Activated T-helper 1 cell treated with anti-CD3 and anti-CD28 coated beads, Interleukin-12 subunit alpha, Interleukin-12 subunit beta, Interleukin-2, Interleukin-4 antibody, amounts not matched to agents 30 ng/mL and 10 ng/mL and 1 ng/mL, durations not matched to agents 14 hours and 24 hours and 36 hours (primary cell): ENCODE measurements at places on chromosomes 16 and 17.

- DNase-seq, result no peak
These were observed 1.8 kb downstream of the CNTNAP4 start for GRCh38 chr16:76278980-76279379.

GRCh38 chr16:14013571-14014283, 57.4 kb upstream of the MRTFB start:
- no peak for DNase-seq

DNA sequence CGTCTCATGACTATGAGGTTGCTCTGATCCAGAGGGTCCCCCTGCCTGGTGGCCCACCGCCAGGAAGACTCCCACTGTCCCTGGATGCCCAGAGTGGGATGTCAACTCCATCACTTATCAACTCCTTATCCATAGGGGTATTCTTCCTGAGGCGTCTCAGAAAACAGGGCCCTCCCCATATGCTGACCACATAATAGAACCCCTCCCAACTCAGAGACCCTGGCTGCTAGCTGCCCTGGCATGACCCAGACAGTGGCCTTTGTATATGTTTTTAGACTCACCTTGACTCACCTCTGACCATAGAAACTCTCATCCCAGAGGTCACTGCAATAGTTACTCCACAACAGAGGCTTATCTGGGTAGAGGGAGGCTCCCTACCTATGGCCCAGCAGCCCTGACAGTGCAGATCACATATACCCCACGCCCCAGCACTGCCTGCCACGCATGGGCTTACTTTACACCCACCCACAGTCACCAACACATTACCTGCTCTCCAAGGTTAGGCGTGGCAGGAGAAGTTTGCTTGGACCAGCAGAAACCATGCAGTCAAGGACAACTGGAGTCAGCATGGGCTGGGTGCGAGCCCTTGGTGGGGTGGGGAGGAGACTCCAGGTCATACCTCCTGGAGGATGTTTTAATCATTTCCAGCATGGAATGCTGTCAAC, 2.3 kb upstream of the G6PC1 start:
- DNase-seq, result no peak

DNA sequence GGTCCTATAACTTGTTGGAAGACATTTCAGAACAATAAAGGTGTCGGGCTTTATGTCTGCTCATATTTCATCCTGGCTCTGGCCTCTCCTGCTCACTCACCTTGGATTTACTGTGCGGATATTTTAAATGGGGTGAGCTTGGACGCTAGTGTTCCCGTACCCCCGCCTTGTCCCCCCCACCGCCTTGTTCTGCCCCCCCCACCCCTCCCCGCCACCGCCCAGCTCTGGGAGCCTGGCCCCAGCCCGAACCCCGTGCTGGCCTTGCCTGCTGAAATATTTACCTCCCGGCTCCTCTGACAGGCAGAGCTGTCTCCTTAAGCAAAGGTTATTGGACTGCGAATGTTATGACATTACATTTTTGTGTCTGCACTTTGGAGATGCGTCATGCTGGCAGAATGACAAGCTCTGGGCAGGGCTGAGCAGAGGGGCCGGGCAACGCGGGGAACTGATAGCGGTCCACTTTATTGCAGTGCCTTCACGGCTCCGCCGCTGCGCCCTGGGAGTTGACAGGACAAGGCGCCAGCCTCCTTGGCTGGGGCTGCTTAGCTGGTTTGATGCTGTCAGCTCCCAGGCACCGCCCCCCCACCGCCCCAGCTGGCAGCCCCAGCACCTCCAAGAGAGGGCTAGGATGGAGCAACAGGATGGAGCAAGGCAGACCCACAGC, 222.5 kb upstream of the GSE1 start:
- no peak for DNase-seq

- no peak for DNase-seq
These were observed 147.3 kb downstream of the CCDC182 start for GRCh38 chr17:57597531-57598453.

DNA sequence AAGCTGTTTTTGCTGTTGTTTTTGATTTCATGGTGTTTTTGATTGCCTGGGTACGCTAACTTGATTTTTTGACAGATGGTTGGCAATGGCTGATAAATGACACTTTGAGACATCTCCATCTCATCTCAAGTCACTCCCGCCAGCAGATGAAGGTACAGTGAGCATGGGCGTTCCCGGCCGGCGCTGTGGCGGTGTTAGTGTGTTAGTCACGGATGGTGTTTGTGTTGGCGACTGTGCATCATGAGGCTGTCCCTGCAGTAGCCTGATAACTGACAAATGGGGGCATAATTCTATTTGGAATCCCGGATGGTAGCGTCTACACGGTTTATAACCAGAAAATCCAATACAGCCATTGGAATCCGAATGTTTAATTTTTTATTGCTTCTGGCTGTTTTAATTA, 81.6 kb upstream of the ZNF750 start:
- no peak for DNase-seq

DNA sequence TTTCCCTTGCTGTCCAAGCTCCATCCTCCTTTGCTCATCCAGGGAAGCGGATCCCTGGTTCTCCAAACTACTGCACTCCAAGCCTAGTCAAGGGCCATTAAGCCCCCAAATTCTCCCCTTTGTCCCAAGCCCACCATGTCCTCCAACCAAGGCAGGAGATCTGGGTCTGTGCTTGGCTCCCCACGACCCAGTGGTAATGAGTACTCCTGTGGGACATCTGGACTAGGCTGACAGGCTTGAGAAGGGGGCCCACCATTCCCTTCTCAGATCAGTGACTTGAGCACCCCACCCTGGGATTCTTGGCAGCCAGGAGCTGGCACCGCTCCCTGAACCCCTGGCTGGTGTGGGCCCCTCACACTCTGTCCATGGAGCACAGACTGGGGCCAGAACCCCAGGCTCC, 17.1 kb downstream of the OSBPL7 start:
- DNase-seq, result no peak

GRCh38 chr16:62408760-62409159, 372.5 kb upstream of the CDH8 start:
- DNase-seq, result no peak

DNA sequence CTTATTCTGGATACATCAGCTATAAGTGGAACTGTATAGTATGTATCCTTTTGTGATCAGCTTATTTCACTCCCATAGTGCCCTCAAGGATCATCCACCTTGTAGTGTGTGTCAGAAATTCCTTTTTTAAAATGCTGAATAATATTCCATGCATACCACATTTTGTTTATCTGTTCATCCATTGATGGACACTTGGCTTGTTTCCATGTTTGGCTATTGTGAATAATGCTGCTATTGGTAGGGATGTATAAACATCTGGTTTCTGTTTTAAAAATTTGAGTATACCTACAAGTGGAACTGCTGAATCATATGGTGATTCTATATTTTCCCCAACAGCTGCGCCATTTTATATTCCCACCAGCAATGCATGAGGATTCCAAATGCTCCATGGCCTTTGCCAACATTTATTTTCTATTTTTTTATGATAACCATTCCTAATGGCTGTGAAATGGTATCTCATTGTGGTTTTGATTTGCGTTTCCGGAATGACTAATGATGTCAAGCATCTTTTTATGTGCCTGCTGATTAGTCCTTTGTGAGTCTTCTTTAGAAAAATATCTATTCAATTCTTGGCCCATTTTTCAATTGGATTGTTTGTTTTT, 11.6 kb downstream of the RCVRN start:
- DNase-seq, result no peak

DNA sequence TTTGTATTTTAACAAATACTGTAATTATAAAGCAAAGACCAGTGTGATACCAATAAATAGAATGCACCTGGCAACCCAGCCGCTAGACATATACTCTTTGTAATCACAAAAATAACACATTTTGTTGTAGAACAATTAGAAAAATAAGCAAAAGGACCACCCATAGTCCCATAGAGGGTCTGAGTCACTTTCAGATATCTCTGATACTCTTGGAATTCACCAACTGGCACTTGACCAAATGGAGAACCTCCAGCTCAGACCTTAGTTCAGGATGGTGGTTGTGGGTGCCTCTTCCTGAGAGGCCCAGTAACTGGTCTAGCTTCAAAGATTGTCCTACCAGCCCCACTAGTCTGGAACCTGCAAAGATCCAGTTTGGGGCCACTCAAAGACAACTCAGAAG, 789 bp upstream of the TERF2 start:
- DNase-seq, result no peak

GRCh38 chr17:4711661-4712181, 1.3 kb downstream of the ARRB2 start:
- DNase-seq, result no peak

GRCh38 chr16:57091200-57091974, 996 bp upstream of the CPNE2 start:
- no peak for DNase-seq

GRCh38 chr17:74006371-74006770, 197.1 kb upstream of the RPL38 start:
- no peak for DNase-seq

- DNase-seq, result no peak
These were observed 64.1 kb upstream of the LGALS9 start for GRCh38 chr17:27566671-27567562.

DNA sequence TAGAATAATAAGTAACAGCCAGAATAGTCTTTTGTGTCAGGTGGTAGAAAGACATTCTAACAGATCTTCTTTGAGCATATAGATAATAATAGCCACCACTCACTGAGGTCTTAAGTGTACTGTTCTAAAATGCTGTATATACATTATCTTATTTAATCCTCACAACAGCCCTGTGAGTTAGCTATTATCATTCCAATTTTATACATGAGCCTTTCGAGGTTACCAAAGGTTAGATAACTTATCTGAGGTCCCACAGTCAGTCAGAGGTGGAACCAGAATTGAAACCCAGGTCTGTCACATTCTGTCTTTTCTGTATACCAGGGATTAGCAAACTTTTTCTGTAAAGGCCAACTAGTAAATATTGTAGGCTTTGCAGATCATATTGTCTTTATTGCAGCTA, 23.2 kb downstream of the REXO5 start:
- DNase-seq, result no peak

DNA sequence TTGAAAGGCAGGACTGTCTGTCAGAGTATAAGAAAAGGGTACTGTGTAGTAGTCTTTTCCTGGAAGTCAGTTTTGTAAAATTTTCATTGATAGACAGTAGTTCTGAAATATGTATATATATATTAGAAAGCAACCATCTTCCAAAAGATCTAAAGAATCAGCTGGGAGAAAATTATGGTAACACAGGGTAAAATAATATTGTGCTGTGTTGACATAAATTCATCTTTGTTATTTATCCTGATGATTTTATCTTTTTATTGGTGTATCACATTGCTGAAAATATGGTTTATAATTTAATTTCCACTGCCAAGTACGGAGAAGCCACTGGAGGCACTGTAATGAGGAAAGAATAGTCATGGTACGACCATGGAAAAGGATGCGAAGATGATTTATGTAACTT, 324.9 kb downstream of the CA10 start:
- no peak for DNase-seq
